ENCODE measurements at places on chromosomes 4 and X. TPM values are rescaled to one million over a fixed set of nuclear protein-coding genes. Genes with fewer than 3 reads are reported as not detected.
A peak's percentile ranks its signal among the peaks of the same experiment; 100 is the strongest.

The ATP6AP2 gene
- 129 TPM for total RNA-seq

- H3K4me3 ChIP-seq = peak overlapping the region; percentile 26
- H3K36me3 ChIP-seq = no peaks in the 10 kb centered on the region
- H3K4me1 ChIP-seq = no peaks in the 10 kb centered on the region
- H3K27ac ChIP-seq = peak overlapping the region; percentile 87
- peaks cover 9% of the 10 kb centered on the region for H3K27me3 ChIP-seq
Observed at GRCh38 chr4:153790500-153790865, 1.6 kb upstream of the SFRP2 start.

DNA sequence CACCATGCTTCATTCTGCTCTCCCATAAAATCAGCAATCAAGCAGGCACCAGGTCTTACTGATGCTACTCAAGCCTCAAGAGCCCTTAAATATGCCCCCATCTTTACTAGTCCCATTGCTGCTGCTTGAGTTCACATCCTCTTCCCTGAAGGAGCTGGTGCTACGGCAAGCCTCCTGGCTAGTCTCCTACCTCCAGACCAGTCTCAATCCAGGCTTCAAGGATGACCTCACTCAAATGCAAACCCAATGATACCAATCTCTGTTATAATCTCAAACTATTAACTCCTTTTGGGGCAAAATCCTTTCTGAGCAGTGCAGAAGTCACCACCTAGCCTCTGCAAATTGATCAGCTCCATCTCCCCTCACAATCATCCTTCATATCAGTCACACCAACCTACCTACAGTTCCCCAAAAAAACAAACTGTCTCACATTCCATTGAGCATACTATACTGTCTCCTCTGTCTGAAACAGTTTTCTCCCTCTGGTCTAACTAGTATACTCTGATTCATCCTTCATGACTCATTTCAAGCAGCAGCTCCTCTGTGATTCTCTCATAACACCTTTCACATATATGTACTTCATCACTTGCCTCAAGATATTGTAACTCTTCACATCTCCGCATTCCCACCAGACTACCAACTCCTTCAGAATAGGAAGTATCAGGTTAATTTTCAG is 30.0 kb downstream of the PAPSS1 start:
- no peaks in the 10 kb centered on the region for H3K4me1 ChIP-seq
- no peak for DNase-seq
- no peaks in the 10 kb centered on the region for H3K36me3 ChIP-seq
- no peaks in the 10 kb centered on the region for H3K27me3 ChIP-seq

GRCh38 chr4:124096290-124096689 is 616.2 kb downstream of the ANKRD50 start:
- no peaks in the 10 kb centered on the region for H3K36me3 ChIP-seq
- H3K4me1 ChIP-seq = no peaks in the 10 kb centered on the region
- no peak for DNase-seq
- H3K27me3 ChIP-seq = no peaks in the 10 kb centered on the region
- no peak overlapping the region for H3K27ac ChIP-seq
- H3K4me3 ChIP-seq = no peak overlapping the region

DNA sequence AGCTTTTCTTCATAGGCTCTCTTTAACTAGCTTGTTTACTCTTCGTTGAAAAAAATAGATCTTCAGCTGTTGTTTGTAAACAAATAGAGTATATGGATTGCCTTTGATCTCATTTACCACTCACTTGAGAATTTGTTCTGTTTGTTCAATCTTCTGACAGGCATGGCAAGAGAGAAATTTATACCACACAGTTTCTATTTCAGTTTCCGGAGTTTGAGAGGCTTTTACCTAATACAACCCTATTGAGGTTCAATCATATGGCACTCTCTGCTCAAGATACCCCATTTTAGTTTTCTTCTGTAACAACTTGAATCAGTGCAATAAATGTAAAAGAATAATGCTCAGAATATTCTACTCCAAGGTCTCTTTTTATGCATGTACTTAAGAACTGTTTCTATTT is 148.0 kb downstream of the EMCN start:
- H3K4me3 ChIP-seq = no peak overlapping the region
- no peaks in the 10 kb centered on the region for H3K4me1 ChIP-seq
- DNase-seq = no peak

DNA sequence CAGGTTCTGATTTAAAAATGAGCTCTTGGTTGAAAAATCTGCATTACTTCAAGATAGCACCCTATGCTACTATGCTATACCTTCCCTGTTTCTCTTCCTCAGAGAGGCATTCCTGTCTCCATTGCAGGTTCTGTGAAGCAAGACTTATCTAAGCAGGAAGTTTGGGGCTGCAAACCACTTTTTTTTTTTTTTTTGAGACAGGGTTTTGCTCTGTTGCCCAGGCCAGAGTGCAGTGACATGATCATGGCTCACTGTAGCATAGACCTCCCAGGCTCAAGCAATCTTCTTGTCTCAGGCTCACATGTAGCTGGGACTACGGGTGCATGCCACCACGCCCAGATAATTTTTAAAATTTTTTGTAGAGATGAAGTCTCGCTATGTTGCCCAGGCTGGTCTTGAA is 4.0 kb upstream of the CCNG2 start:
- no peaks in the 10 kb centered on the region for H3K4me1 ChIP-seq
- no peaks in the 10 kb centered on the region for H3K27me3 ChIP-seq
- H3K36me3 ChIP-seq = no peaks in the 10 kb centered on the region
- H3K27ac ChIP-seq = no peak overlapping the region
- DNase-seq = no peak
- no peak overlapping the region for H3K4me3 ChIP-seq

DNA sequence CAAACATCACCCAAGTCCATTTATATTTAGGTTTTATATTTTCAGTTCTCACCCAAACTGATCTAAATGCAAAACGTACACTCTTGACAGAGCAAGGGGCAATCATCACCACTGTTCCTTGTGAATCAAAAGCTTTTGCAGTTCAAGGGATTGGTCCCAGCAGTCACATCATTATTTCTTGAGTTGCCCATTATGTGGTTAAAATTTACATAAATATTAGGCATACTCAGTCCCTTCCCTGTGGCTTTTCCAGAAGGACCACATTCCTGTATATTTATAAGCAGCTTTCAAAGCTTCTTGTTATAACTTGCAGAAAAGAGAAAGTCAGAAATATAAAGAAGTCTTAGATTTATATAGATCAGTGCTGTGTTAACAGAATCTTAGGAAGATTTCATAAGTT is 224.4 kb downstream of the CLCN4 start:
- H3K4me1 ChIP-seq = no peaks in the 10 kb centered on the region
- DNase-seq = no peak
- no peaks in the 10 kb centered on the region for H3K36me3 ChIP-seq
- peaks cover 4% of the 10 kb centered on the region for H3K27me3 ChIP-seq

The MND1 gene
- total RNA-seq = 0.64 TPM
